WTC11 (cell line): ENCODE measurements at places on chromosomes 2 and 18. TPM values are rescaled to one million over a fixed set of nuclear protein-coding genes. Genes with fewer than 3 reads are reported as not detected.

Gene FHOD3
- 3.8 to 4.8 TPM (median 4.6 TPM) in 3 replicates for total RNA-seq

Gene CTIF
- total RNA-seq = 18.9 to 28.5 TPM (median 20.4 TPM) in 3 replicates

Gene SESTD1
- total RNA-seq = 37.9 to 59.9 TPM (median 40.6 TPM) in 3 replicates

Gene GPBAR1
- total RNA-seq = 0.20 to 0.39 TPM (median 0.25 TPM) in 3 replicates

Gene REG1B
- total RNA-seq = 2.1 to 3.8 TPM (median 2.3 TPM) in 3 replicates

Gene FBLN7
- total RNA-seq = 0.55 to 0.96 TPM (median 0.80 TPM) in 3 replicates

Gene ZSWIM2
- not detected in 3 replicates for total RNA-seq
